ENCODE measurements at places on chromosomes 2 and 18.
A peak's percentile ranks its signal among the peaks of the same experiment; 100 is the strongest.

DNA sequence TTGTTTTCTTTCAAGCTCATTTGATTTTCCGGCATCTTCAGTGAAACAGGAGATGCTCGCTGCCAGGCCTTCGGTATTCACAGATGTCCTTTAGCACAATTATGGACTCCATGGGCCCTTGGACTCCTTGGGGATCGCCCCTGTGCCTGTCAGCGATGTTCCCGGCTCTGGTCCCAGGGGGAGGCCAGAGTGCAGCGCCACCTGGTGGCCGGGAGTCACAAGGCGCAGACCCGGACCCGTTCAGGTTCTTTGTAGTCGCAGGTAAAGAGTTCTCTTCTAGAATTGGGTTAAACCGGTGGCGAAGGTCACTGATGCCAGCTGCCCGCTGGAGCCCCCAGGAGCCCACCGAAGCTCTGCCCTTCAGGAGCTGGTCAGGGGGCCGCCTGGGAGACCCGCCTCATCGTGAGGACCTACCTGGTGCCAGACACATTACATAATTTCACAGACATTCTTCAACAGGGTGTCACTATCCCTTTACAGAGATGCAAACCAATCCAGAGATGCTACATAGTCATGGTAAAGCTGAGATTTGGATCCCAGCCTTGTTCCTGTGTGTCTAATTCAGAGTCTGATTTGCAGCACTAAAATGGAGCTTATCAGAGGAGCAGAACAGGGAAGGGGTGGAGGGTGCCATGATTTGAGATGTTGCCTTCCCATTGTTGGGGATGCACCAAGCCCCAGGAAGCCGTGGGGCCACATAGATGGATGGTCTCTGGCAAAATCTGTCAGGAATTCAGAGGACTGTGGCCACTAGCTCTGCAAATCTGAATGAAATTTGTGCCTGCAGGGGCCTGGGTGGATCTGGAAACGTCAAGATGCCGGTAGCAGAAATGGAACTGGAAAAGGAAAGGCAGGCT, 6.0 kb upstream of the INPP5D start:
- DNase-seq = peak; percentile 86

- no peak for DNase-seq
These were observed 33.9 kb downstream of the ADCY3 start for GRCh38 chr2:24886126-24886501.

DNA sequence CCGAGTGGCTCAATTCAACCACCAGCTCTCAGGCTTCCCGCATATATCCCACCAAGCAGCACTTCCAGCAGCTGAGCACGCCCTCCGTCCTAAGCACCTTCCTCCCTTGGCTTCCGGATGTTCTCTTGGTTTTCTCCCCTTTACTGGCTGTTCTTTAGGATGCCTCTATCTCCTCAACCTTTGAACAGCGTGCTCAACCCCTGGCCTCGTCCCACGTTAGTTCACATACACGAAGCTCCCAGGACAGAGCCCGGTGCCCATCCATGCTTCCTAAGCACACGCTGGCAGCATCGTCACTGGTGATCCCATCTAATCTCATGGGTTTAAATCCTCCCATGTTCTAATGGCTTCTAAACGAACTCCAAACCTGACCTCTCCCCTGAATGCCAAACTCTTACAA, 3.7 kb downstream of the CYS1 start:
- no peak for DNase-seq

GRCh38 chr2:165720511-165720910, 73.5 kb downstream of the GALNT3 start:
- no peak for DNase-seq

DNA sequence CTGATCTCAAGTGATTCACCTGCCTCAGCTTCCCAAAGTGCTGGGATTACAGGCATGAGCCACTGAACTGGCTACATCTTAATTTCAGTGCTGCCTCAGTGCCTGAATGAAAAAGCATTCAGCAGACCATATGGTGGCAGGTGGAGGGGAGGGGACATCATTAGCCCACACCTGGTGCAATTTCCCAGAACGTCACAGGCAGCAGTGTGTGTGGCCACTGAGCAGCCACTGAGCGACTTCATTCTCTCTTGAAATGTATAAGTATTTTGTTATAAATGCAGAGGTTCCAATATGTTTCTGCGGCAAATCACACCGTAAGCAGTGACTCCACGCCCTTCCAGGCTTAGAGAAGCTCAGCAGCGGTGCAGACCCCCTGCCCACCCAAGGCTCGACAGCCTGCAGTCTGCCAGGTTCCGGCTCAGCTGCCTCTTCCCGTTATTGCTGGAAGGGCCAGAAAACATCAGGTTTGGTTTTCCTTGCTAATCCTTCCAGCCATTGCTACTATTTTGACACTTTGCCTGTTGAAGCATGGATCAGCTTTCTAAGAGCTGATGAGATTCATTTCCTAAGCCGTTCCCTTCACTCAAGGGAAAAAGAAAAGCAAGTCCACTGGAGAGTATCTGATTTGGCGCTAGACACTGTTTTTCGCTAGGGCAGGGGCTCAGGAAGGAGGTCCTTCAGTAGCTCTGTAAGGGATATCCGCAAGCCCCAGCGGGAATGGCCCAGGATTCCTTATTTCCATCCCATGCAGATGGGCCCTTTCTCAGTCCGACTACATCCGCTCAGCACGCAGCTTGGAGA, 250.7 kb downstream of the VAPA start:
- DNase-seq = no peak

- peak; percentile 46 for DNase-seq
These were observed 1.4 kb downstream of the ARID5A start for GRCh38 chr2:96537734-96538486.

DNA sequence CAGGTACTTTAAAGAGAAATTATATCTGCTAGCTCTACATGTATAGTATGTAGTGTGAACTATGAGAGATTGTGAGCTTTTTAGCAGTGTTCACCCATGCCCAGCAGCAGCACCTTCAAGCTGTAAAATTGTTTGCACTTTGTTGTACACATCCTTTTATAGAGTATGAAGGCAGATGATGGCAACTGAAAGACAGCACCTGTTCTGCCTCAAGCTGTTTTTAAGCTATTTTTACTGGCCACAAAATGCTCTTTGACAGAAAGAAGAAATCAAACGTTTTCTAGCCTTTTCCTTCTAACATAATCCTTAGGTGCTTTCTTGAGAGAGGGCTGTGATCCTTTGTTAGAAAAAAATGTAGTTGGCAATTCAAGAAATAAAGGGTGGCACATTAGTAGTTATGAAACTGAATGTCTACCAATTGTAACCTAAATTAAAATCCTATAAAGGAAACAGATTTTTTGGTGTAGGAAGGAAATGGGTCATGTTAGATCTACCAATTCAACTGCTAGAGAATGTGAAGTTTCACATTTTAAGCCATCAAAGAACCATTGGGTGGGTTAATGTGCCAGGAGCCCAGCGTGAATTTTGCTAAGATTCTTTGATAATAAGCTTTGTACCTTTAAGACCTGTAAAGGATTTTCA, 59.5 kb downstream of the R3HDM1 start:
- no peak for DNase-seq

GRCh38 chr2:128379021-128380015, 60.6 kb upstream of the HS6ST1 start:
- DNase-seq = no peak

- DNase-seq = no peak
These were observed 56.1 kb downstream of the HS6ST1 start for GRCh38 chr2:128262315-128263253.

- DNase-seq = no peak
These were observed 85.4 kb upstream of the ZNF516 start for GRCh38 chr18:76580288-76580962.

DNA sequence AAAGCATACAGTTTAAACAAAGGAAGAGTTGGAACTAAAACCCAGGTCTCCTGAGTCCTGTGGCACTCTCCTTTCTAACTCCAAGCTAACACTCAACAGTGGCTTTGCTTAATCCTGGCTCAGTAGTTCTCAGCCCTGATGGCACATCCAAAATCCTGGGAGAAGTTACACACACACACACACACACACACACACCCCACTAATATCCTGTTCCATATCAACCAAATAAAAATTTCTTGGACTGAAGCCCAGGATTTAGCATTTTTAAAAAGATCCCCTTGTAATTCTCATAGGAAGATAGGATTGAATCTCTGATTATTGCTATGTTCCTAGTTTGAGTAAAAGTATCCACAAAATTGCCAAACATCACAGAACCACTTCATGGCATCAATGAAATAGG, 136.1 kb upstream of the RIOK3 start:
- DNase-seq = no peak

DNA sequence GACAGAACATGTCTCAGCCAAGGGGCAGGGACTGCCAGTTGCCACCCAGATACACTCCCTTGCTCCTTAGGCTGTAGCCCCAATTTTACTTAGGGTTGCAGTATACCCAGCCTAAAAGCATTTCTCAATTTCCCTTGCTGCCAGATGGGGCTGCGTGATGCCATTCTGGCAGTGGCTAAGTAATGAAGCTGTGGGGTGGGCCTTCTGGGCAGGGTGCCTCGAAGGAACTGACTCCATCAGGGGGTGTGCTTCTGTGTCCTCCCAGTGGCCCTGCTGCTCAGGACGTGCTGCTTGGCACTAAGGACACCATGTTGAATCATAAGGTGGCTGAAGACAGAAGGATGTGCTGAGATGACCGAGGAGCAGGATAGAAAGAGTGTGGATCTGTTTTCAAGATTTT, 74.2 kb downstream of the VWA3B start:
- no peak for DNase-seq

GRCh38 chr2:75367401-75367800, 168.1 kb upstream of the TACR1 start:
- no peak for DNase-seq

GRCh38 chr2:147288131-147288530, 556.7 kb upstream of the ACVR2A start:
- DNase-seq = no peak

GRCh38 chr18:75049455-75049789, 159.5 kb downstream of the PTGR3 start:
- no peak for DNase-seq

GRCh38 chr2:101256316-101256715, 3.6 kb downstream of the CNOT11 start:
- DNase-seq = no peak

- DNase-seq = no peak
These were observed 277.7 kb upstream of the ACVR2A start for GRCh38 chr2:147567136-147567535.

DNA sequence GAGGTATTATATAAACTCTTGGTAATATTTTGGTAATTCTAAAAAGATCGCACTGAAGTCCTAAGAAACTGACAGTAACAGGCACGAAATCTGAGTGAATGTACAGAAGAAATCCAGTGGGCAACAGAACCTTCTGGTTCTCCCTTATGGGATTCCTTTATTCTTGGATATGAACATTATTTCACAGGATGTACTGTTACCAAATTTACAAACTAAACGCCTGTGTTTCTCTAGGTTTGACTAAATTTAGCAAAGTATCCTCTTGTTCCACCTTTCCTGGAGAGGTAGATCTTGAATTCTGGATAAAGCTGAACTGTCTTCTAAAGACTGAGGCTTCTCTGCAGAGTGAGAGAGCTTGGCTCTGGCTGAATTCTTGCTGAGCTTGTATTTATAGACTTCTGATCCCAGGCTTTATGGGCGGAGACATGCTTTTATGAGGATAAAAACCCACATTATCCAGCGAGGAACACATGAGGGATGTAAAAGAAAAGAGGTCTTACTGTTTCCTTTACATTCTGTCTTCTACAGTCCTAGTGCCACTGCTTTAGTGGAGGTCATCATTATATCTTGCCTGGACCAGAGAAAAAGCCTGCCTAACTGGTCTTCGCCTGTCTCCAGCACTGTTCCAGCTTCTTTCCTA, 220.8 kb downstream of the CDH2 start:
- DNase-seq = no peak

GRCh38 chr2:9273486-9274130, 67.0 kb downstream of the ASAP2 start:
- DNase-seq = no peak

DNA sequence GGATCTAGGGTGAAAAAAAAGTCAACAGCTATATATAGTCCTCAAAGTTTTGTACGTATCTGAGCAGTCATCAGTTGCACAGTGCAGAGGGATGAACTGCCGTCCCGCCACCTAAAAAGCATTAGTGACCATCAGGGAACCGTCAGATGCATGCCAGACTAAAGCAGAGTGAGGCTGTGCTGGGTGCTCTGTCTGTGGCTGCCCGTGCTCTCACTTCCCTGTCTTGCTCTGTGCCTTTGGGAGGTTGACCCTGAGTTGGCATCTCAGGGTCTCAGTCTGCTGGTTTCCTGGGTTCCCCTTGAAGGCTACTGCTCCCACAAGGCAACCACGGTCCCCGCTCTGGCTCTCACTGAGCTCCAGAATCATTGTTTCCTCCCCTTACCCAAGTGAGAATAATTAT, 11.1 kb downstream of the CLUL1 start:
- DNase-seq = no peak

DNA sequence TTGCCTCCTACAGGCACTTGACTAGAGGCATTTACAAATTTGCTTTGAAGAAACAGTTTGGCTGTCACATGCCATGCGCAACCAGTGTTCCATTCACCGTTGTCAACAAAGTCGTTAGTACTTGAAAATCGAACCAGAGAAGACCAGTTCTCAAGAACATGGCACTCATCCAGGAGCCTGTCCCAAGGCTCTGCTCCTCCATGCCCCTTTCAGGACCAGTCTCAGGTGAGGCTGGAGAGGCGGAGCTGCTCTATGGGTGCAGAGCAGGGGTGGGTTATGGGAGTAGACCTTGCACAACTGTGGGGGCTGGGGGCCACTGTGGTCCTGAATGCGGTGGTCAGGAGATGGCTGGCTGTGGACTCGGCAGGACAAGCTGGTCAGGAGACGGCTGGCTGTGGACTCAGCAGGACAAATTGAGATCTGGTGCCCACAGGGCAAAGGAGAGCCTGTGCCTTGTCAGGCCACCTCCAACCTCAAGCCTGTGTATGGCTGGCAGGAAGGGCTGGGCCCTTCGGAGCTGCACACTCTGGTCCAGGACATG, 12.3 kb upstream of the ATP9B start:
- no peak for DNase-seq

DNA sequence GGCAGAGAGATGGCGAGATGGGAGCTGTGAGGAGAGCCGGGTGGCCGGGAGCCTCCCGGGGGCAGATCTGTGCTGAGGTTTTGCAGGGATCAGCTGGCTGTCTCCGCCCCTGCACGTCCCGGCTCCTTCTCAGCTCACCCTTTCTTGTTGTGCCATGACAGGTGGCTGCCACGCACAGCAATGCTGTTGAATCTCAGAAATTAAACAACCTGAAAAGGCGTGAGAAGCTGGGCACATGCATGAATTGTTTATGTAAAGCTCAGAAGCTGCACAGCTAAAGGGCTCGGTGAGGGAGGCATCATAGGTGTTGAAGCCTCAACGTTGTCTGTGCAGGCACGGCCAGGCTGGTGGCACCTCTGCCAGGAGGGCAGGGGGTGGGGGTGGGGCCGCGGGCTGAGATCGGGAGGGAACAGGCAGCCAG, 858 bp upstream of the RTP5 start:
- no peak for DNase-seq

Measured in stimulated activated CD4-positive, alpha-beta T cell treated with anti-CD3 and anti-CD28 coated beads, Interleukin-2, amount 100 ng/mL, for 24 hours (primary cell).